ENCODE measurements at places on chromosomes 11 and 22.

DNA sequence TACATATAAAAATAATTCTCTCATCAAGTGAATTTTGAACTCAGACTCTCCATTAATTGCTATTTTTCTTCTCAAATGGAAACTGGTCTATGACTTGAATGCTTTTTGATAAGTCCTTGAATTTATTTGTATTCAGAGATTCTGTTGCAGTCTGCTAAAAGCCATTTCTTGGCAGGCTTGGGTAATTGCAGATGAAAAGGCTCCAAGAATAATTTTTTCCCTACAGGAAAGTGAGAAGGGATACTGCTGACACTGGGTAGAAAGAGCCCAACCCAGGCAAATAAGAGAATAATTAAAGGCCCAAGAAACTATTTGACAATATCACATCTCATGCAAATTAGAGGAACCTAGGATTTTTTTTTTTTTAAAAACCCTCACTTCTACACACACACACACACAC, 246.5 kb upstream of the DDI1 start:
- peak; percentile 7 for DNase-seq

DNA sequence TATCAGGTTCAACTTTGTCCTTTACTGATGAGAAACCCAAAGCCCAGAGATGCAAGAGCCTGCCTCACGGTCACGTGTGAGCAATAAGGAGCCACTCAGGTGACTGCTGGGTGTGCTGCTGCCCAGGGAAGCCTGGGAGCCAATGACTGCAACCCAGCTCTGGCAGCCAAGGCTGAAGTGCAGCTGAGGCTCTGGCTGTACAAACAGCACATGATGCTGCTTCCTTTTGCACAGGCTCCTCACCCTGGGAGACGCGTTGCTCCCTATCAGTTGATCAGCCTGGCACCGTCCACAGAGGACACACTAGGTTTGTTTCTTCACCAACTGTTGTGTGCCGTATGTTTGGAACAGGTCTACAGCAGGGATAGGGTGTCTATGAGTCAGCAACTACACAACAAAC, 168.7 kb downstream of the EFCAB6 start:
- DNase-seq = no peak

DNA sequence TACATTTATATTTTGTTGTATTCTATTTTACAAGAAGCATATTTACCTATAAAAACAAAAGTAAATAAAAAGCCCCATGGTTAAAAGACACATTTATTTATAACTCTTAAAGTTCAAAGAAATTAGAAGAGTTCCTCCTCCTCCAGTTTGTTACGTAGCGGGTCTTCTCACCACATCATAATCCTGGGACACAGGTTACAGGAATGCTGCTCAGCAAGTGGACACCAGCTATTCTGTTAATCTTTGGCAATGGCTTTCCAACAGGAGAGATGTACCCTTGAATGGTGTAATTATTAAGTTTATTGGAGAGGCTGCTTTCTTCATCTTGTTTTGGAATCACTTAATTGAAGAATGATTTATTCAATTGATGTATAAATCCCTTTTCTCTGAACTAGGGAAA, 19.6 kb upstream of the CAT start:
- no peak for DNase-seq

GRCh38 chr11:3135481-3136440, 29.3 kb downstream of the OSBPL5 start:
- no peak for DNase-seq

DNA sequence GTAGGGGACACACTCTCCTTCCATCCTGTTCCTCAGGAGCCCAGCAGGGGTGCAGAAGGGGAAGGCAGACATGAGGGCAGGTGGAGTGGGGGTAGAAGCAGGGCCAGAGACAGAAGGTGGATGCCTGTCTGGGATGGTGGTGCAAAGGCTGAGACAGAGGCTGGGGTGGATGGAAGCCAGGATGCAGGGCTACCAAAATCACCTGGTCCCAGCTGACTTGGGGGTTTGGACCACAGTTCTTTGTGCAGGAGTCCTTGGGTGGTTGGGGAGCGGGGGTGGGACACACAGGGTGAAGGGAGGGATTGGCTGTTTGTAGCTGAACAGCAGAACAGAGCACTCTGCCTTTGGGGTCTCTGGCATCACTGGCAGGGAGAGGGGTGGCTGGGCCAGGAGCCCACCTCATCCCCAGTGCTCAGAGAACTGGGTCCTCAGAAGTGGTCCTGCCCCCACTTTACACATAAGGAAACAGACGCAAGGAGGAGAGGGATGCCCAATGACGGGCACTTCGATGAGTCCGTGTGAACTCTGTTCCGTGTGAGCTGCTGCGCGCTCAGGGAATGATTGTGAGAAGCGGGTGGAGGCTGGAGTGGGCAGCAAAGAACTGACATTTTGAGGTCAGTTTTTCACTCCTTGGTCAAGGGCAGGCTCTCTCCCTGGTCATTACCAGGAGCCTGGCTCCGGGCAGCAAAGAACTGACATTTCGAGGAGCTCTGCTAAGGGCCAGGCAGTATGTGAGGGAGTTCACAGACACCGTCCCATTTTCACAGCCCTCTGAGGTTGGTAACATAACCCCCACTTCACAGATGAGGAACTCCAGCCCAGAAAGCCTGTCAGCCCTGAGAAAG, 1.9 kb downstream of the TAGLN start:
- DNase-seq = no peak

- DNase-seq = no peak
These were observed 108.2 kb upstream of the OR4B1 start for GRCh38 chr11:48108231-48109045.

GRCh38 chr11:64237484-64237951, 3.1 kb downstream of the VEGFB start:
- no peak for DNase-seq

DNA sequence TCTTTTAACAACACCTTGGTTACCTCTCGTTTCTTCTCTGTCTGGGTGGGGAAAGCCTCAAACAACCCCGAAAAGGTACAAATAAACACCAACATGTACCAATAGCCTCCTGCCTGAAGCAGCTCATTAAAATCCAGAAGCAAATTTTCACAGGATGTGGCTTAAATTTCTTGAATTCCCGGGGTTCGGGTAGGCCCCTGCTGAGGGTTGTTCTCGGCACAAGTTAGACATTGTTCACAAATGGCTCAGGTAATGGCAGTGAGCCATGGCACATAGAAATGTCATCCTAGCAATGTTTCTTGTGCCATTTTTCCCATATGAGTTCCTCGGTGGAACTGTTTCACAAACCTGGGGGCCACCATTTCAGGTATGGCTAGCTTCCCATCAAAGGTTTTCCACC, 19.7 kb upstream of the GLYATL1 start:
- DNase-seq = no peak

GRCh38 chr22:30864441-30865420, 103.8 kb downstream of the MORC2 start:
- DNase-seq = no peak

DNA sequence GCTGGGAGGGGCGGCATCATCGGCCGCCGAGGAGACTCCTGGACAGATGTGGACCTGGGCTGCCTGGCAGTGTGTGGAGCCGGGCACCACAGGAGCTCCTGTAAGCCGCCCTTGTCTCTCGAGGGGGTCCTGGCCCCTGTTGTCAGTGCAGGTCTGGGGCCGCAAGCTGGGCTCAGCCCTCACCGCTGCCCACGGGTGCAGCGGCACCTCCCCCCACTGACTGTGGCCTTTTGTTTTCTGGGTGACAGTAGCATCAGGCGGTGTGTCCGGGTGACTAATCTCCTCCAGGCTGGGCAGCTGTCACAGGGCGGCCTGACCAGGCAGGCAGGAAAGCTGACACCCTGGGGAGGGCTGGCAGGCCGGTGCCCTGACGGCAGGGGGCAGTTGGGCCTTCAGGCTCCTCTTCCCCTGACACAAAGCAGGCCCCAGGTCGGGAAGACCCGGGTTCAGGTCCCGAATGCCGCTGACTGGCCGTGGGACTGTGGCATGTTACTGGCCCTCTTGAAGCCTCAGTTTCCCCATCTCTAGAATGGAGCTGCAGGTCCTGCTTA, 16.3 kb downstream of the DGKZ start:
- peak; percentile 48 for DNase-seq

GRCh38 chr22:23579870-23580575, at the start of gene IGLL1:
TSS of gene IGLL1 (minus strand) at chr22:23580290. CDS start at chr22:23580190, 100 bp downstream.
- no peak for DNase-seq

- DNase-seq = peak; percentile 66
These were observed 940 bp upstream of the C11orf91 start for GRCh38 chr11:33701302-33702230.

- no peak for DNase-seq
These were observed 17.8 kb upstream of the GRIA4 start for GRCh38 chr11:105592035-105592434.

DNA sequence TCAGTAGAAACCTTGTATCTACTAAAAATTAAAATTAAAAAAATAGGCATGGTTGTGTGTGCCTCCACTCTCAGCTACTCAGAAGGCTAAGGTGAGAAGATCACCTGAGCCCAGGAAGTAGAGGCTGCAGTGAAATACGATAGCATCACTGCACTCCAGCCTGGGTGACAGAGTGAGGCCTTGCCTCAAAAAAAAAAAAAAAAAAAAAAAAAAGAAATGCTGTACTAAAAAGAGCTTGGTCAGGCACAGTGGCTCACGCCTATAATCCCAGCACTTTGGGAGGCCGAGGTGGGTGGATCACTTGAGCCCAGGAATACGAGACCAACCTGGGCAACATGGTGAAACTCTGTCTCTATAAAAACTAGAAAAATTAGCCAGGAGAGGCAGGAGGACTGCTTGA, 36.5 kb downstream of the SBF2 start:
- DNase-seq = no peak

- no peak for DNase-seq
These were observed 27.3 kb upstream of the CREB3L1 start for GRCh38 chr11:46249938-46250744.

- DNase-seq = no peak
These were observed 40.7 kb upstream of the SPATA19 start for GRCh38 chr11:133886029-133886428.
